NCI-H1417 (cell line): ENCODE measurements at places on chromosomes 3 and 15.

DNA sequence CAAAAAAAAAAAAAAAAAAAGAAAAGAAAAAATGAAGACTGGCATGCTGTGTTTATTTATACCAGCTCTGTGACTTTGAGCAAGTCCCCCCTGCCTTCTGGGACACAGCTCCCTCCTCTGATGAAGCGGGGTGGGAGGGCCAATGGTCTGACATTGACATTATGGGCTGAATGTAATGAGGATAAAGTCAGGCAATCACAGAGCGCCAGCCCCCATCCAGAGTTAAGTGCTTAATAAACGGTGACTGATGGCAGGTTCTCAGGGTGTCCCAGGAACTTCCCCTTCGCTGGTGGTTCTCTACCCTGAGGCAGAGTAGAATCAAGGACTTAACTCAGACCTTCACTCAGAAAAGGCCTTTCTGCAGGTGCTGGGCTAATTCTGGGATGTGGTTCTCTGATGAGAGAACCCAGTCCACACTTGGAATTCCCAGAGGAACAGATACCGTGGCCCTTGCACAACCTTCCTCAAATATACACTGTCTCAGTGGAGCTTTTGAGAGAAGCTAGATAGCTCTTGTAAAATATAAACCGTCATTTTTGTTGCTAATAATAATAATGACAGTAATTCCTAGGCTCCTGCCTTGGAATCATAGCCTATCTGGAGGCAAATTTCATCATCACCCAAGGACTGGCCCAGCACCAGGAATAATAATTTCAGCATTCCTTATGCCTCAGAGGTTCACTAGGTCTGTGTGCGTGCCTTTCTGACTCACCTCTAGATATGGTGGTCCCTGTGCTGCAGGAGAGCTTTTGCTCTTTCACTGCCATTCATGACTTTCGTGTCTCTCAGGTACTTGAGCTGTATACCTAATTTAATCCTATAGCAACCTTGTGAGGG is 115.8 kb downstream of the RPLP1 start:
- DNase-seq, result peak; percentile 44

DNA sequence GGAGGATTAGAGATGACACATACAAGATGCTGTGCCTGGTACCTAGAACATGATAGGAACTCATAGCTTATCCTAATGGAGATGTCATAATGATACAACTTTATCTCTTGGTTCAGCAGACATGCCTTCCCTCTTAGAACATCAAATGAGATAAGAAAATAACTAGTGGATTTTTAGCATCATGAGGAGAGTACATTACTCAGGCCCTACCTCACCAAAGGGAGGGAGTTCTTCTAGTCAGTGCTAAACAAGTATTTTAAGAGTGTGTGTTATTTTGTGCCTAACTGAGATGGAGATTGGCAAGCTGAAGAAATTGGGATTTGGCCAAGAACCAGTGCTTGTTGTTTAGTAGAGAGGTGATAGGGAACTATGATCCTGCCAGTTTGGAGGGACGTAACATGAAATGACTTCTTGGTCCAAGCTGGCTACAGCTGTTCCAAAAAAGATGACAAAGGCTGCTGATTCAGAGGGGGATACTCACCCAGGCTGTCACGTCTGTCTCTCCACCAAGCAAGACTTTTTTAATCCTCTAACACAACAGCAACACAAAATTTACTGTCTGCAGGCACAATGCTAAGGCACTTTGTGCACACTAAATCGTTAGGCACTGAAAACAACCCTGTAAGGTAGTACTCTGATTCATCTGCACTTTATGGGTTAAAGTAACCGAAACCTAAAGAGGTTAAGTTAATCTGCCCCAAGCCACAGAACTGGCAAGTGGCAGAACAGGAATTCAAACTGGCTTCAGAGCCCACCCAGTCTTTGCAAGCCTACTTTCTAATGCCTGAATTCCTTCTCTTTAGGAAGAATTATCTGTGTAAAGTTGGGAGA is 126.5 kb downstream of the CMSS1 start:
- no peak for DNase-seq

DNA sequence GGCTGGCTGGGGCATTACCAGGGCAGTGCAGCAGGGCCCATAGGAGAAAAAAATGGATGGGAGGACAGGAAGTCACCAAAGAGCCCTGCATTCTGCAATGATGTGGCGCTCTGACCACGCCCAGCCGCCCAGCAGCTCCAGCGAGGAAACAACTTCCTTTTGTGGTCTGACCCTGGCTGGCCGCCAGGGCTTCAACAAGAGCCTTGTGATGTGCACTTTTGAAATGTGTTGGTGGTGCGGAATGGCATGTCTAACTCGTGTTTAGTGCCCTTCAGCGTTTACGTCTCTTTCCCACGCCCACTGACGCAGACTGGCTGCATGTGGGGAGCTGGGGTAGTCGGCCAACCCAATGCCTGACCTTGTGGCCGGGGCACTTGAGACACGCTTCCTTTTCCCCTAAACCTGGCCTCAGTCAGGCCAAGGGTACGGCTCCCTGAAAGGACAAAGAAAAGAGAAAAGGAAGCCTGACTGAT is 81.9 kb upstream of the CTNNB1 start:
- DNase-seq, result peak; percentile 77

DNA sequence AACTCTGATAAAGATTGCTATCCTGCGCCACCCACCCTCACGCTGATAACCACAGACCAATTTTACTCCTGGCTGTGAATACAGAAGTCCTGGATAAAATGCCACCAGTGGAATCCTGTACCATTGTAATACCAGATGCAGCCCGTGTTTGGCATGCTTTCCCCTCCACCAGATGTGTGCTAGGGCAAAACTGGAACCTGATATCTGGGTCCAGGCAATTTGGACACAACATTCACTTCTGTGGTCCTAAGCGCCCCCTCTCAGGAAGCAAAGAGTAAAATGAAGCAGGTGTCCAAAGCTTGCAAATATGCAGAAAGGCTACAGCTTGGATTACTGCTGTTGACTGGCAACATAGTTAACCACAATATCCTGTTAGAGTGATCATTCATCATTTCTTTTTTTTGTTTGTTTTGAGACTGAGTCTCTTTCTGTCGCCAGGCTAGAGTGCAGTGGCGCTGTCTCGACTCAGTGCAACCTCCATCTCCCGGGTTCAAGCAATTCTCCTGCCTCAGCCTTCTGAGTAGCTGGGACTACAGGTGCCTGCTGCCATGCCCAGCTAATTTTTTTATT is 32.8 kb downstream of the LOXL1 start:
- peak; percentile 60 for DNase-seq

DNA sequence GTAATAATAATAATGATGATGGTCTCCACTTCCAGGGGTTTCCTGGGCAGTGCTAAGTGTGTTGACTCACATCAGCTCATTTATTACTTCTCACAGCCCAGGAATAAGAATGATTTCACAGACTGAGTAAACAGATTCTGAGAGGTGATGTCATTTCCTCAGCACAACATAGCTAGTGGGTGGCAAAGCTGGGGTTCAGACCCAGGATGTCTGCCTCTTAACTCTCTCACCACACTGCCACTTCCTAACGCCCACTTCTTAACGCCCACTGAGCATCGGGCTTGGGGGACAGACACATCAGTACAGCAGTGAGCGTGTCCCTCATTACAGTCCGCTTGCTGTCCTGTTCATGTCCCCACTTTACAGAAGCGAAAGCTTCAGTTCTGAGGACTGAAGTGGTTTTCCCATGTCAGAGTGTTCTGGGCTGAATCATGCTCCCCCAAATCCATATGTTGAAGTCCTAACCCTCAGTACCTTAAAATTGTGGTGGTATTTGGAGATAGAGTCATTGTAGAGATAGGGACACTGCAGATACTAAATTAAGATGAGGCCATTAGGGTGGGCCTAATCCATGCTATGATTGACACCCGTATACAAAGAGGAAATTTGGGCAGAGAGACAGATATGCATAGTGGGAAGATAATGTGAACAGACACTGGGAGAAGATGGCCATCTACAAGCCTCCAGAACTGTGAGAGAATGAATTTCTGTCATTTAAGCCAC is 68.0 kb downstream of the ATP2B2 start:
- DNase-seq, result no peak
